ENCODE measurements at places on chromosomes 4 and X.

- DNase-seq = no peak
Measured at GRCh38 chrX:15301924-15302323, 13.5 kb downstream of the ASB11 start.

- DNase-seq = no peak
Measured at GRCh38 chrX:65488495-65488894, 46.1 kb downstream of the LAS1L start.

DNA sequence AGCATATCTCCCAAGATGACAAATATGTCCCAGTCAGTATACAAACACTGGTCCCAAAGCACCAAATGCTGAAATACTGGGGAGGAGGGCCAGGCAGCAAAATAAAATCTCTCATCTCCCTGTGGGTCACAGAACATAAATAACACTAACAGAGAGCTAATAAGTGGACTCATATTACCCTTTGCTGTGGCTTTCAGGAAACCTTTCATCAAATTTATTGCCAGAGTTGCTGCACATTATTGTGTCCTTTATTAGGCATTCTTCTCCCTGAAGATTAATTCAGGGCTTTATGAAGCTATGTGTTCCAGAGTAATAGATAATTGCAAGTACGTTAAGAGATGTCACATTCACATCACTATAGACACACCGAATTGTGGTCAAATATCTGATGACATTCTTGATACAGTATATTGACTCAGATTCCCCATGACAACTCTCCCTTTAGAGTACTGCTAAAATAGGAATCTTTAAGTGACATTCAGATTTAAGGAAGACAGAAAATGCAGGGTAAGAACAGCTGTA, 124.1 kb upstream of the PRR32 start:
- DNase-seq = no peak

DNA sequence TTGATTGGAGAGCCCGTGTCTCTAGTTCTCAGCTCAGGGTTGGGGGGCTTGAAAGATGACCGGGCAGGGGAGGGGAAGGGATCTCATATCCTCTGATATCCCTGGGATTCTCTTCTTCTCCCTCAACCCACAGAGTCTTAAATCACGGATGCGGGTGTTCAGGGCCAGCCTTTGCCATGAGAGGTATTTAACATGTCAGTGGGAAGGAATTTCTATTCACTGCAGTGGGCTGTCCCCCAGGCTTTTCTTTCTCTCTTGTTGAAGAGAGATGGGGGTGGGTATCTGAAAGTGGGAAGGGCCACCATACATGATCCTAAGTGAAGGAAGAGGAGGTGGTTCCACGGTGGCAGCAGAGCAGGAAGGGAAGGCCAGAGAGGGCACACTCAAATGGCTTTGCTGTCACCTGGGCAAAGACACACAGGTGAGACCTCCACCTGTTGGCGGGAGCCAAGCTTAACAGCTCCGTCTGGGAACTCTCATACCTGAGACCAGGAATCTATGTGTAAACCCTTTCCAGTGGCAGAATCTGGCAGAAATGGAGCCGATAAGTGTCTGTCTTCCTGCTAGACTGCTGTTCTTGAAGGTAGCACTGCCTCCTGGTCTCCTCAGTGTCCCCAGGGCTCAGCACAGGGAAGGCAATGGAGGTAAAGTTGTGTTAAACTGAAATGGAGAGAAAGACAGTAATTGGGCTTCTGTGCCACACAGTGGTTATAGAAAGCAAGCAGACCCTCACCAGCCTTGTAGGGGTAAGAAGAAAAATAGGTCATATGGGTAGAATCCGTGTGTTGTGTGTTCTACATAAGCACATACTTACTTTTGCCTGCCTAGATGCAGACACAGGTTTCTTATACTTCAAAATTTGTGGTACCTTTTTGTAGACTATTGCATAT, 49.4 kb downstream of the RHOH start:
- DNase-seq = no peak

- no peak for DNase-seq
Measured at GRCh38 chr4:158315706-158316105, 105.4 kb downstream of the TMEM144 start.
